ENCODE measurements at places on chromosomes 16 and 17.

DNA sequence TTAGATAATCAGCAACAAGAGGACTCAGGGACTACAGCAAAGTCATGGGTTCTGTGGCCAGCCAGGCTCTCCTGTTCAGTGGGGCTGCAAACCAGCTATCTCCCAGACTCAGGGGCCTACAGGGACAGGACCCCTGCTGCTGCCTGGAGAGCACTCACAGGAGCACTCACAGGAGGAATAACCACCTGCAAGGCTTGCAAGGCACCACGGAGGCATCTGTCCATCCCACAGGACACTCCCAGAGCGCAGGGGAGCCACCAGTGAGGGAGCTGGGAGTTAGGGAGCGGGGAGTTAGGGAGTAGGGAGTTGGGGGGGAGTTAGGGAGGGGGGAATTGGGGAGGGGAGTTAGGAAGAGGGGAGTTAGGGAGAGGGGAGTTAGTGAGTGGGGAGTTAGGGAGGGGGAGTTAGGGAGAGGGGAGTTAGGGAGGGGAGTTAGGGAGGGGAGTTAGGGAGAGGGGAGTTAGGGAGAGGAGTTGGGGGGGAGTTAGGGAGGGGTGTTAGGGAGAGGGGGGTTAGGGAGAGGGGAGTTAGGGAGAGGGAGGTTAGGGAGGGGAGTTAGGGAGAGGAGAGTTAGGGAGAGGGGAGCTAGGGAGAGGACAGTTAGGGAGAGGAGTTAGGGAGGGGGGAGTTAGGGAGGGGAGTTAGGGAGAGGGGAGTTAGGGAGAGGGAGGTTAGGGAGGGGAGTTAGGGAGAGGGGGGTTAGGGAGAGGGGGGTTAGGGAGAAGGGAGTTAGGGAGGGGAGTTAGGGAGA, 5.7 kb downstream of the CANT1 start:
- no peak for DNase-seq

DNA sequence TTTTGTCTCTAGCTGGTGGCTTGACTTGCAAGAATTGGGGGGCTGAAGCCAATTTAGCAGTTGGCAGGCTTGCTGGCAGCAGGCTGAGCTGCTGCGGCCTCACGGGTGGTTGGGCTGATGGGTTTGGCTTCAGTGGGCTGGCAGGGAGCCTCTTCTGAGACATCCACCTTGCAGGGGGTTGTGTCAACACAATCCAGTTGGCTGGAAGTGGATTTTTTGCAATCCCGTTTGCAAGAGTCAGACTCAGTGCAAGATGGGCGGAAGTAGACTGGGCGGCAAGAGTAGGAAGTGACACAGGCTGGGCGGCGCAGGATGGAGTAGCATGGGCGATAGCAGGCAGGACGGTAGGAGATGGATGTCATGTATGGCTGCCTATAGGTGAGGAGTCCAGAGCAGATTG, 1.5 kb downstream of the KRTAP16-1 start:
- peak; percentile 86 for DNase-seq

GRCh38 chr17:36697903-36698530, 96.6 kb downstream of the MRM1 start:
- no peak for DNase-seq

- DNase-seq, result no peak
These were observed 2.6 kb downstream of the MAP2K3 start for GRCh38 chr17:21286909-21287702.

DNA sequence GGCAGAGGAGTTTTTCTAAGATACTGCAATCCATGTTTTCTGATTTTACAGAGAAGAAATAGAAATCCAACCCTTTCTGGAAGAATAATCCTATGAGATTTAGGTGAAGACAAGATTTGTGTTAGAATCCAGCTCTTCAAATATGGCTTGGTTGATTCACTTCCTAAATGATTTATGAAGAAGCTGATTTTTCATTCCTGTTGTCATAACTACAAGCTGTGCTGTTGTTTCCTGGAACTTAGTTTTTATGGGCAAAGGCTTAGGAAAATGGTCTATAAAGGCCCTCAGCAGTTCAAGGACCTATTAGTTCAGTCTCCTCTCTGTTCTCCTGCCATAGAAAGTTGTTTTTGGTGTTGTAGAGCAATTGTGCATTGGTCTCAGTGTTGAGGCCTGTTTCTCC, 174.2 kb upstream of the FAM20A start:
- no peak for DNase-seq

DNA sequence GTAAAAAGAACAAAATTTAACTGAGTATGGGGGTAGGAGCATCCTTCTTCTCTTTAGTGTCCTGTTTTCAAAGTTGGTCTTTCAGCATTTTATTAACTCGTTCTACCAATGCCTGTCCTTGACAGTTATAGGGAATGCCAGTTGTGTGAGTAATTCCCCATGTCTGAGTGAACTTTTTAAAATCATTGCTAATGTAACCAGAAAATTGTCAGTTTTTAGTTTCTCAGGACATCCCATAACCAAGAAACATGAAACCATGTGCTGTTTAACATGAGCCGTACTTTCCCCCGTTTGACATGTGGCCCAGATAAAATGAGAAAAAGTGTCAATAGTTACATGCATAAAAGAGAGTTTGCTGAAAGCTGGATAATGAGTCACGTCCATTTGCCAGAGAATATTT, 71.4 kb upstream of the ARL4D start:
- no peak for DNase-seq
